CD8-positive, alpha-beta memory T cell (primary cell): ENCODE measurements at places on chromosomes 6 and 20. TPM values are rescaled to one million over a fixed set of nuclear protein-coding genes. Genes with fewer than 3 reads are reported as not detected.

Gene ZNF343
- polyA plus RNA-seq = 4.3 TPM

Gene COL9A3
- polyA plus RNA-seq = not detected

Gene MOXD1
- polyA plus RNA-seq = 0.25 TPM

Gene AIF1
- polyA plus RNA-seq = 33.2 TPM
